ENCODE measurements at places on chromosomes 3 and 15.

DNA sequence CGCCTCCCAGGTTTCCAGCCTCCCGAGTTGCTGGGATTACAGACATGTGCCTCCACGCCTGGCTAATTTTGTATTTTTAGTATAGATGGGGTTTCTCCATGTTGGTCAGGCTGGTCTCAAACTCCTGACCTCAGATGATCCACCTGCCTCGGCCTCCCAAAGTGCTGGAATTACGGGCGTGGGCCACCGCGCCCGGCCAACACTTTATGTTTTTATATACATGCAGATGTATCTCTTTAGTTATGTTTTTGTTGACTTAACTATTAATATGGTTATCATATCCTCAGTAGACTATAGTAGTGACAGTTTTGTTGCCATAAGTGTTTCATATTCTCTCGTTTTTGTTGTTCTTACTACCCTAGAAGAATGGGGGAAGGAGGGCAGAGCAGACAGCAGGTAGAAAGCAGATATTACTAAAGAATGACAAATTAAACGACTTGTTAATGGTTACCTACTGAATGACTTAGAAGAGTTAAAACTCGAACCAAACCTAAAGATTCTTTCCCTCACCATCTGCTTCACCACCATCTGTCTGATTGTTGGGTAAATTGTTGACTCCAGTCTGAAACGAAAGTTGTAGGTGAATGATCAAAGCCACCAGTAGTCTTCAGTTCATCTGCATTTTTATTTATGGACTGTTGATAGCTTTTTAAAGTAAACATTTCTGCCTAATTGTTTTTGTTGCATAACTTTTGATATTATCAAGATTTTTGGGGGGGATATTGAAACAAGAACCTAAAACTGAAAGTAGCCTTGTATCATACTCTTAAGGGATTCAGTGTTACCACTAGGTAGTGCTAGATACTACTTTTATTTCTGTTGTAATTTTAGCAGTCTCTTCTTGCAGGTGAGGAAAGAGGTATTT, 89.3 kb downstream of the RASA2 start:
- no peak for DNase-seq

DNA sequence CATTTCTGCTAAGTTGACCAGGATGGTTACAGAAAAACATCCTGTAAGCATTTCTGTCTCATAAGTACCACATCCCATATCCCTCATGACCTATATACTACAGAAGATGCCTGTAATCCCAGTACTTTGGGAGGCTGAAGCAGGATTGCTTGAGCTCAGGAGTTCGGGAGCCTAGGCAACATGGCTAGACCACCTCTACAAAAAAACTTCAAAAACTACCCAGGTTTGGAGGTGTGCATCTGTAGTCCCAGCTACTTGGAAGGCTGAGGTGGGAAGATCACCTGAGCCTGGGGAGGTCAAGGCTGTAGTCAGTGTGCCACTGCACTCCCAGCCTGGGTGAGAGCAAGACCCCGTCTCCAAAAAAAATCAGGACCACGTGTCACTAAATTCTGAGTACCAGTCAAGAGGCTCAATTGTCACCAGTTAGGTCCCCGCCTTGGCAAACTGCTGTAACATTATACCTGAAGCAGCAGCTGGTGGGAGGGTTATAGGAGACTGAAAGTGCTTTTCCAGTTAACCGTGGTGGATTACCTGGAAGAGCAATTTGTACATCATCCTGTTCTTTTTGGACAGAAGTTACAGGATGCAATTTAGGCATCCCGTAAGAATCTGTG, 6.2 kb downstream of the RPL32 start:
- DNase-seq: no peak

DNA sequence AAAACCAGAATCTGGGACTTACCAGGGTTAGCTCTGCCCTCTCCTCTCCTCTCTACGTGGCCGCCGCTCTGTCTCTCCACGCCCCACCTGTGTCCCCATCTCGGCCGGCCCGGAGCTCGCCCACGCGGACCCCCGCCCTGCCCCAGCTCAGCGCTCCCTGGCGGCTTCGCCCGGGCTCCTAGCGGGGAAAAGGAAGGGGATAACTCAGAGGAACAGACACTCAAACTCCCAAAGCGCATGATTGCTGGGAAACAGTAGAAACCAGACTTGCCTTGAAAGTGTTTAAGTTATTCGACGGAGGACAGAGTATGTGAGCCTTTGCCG, 5.4 kb downstream of the ISL2 start:
- no peak for DNase-seq

- DNase-seq: no peak
Measured at GRCh38 chr3:169227911-169228310, 435.6 kb downstream of the MECOM start.

DNA sequence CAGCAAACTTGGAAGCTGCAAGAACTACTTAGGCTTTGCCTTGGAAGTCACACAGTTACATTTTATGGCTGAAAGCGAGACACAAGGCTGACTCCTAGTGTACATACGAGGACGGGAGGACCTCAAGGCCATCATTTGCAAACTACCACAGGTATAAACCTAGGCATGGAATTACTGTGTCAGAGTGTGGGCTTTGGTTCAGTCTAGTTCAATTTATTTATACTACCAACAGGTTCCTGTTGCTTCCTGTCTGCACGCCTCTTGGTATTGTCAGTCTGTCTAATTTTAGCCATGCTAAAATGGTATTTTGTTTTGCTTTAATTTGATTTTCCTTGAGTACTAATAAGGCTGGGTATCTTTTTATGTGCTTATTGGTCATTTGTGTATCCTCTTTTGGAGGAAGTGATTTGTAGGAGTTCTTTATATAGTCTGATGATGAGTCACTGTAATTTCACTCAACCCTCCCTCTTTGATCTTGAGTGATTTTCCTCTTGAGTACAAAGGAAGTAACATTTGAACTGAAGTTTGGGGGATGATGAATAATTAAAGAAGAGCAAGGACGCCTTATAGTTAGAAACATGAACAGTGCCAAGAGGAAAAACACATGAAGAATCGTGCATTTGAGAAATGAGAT, 8.2 kb downstream of the ANKRD34C start:
- DNase-seq: no peak
